Stimulated activated CD4-positive, alpha-beta T cell treated with anti-CD3 and anti-CD28 coated beads, Interleukin-15, amount 100 ng/mL, for 1 hour (primary cell): ENCODE measurements at places on chromosomes 3 and 15.

DNA sequence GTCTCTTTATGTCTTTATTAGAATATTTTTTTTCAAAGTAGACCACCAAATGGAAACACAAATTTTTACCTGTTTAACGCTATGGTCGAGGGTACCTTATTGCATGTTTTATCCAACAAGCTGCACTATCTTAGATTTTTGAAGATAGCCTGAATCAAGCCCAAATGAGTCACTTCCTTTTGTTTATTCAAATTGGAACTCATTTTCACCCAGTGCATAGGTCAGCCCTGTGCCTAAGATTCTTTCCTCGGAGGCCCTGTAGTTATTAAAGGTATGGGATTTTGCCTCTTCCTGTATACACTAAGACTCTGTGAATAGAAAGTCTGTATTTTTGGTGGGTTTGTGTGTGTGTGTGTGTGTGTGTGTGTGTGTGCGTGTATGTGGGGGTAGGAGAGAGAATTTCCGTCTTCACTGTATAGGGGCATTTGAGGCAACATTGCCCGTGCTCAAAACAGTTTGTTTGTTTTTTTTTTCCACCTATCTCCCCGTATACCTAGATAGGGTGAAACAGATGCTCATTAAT, 358.0 kb upstream of the CADM2 start:
- no peak for DNase-seq

DNA sequence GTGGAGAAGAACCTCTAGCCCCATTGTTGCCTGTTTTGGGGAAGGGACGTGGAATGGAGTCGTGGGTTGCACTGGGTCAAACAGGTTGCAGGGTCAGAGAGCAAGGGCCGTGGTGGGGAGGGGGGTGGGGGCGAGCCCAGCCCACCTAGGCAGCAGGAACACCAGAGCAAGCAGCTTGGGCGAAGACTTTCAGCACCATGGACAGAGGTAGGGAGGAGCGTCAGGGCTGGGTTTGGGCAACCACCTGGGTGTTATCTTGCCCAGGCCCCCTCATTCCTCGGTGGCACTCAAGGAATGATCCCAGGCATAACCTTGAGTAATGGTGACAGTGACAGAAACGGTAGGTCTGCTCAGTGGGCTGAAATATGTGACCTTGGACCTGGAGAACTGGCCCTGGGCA, 45.9 kb upstream of the TMEM115 start:
- no peak for DNase-seq

- DNase-seq: no peak
Measured at GRCh38 chr3:42830437-42831320, 21.4 kb downstream of the ACKR2 start.

- DNase-seq: no peak
Measured at GRCh38 chr15:67409175-67409574, 111.8 kb upstream of the C15orf61 start.

GRCh38 chr3:139198186-139198585, 145.6 kb upstream of the MRPS22 start:
- DNase-seq: no peak

DNA sequence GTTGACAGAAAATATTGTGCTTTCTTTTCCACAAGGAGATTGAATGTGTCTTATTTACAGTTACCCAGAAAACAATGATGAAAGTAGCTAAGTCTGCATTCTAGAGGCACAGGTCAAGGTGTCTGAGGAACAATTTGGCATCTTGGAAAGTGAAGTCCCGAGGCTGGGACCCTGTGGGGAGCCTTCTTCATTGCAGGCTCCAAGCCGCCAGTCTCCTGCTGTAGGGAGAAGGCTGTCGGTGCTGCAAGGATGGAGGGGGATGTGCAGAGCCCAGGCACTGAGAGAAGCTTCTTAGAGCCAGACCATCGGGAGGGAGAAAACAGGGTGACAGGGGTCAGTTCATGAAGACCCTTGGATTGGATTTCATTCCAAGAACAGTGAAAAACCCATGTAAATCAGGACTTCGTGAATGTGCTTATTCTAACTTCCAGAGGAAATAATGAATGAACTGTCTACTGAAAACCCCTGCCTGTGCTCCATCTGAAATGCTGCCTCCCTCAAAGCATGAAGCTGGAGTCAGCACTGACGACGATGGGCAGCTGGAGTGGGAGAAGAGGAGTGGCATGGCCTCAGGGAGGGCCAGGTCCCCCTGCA, 25.2 kb upstream of the NSMCE3 start:
- DNase-seq: no peak

DNA sequence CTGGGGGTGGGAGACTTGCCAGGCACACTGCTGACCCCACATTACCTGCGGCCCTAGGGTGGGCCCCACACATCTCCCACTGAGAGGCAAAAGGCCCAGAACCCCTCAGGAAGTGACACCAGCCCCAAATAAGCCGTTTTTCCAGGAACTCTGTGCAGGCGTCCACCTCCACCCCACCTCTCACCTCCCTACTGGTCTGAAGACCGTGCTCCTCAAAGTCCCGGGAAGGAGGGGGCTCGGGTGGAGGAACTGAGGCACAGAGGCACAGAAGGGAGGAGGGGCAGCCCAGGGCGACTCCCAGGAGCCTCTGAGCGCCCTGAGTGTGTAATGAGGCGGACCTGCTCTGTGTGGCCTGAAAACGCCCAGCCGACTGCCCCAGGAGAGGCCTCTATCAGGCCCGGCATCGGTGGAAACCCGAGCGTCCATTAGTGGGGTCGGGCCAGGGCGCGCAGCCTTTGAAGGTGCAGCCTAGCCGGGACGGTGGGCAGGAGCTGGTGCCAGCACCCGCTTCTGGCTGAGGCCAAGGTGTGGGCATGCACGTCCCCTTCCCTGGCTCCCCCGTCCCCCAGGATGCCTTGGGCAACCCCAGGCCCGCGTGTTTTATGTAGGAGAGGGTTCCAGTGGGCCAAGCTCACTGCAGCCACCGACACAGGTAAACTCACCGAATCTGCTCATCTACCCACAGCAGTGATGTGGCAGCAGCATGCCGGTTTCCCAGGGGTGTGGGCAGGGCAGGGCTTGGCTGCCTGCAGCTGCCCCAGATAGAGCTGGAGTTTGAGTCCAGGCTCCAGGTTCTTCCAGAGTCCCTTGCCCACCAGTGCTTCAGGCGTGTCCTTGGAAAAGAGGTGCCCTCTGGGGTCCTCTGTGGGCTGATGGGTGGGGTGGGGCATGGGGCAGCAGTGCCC, 55.8 kb downstream of the DNAJB8 start:
- no peak for DNase-seq

DNA sequence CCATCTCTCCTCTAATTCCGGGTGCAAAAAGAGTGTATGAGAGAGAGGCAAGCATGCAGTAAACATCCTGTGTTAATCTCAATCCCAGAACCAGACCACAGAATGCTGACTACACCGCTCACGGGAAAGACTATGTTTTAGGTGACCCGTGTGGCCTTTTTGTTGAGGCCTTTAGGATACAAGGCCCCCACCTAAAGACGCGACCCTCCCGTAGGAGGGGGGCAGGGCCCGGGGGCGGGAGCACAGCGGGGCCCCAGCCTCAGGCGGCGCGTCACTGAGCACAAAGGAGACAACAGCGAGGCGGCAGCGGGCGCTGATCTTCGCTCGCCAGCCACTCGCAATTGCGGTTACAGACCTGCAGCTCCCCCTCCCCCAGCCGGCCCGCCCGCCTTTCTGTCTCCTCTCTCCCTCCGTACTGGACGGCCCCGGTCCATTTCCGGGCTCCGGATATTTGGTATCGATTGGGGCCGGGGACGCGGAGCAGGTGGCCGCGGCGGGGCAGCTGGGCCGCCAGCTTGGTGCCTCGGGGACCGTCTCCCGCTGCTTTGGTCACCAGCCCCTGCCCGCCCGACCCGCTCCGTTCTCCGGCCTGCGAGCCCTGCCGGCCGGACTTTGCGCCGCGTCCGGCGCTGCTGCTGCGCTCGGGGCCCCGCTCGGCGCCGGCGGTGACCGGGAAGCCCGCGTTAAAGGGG, at the start of gene CCDC50:
Gene CCDC50, plus strand, starts transcription at position 433 of the 692 bp plus-strand sequence. CDS start 281 bp downstream, outside the sequence.
- DNase-seq: no peak
